ENCODE measurements at places on chromosomes 2 and 18. TPM values are rescaled to one million over a fixed set of nuclear protein-coding genes. Genes with fewer than 3 reads are reported as not detected.

- DNase-seq = no peak
These were observed 63.3 kb downstream of the LPIN1 start for GRCh38 chr2:11809586-11810236.

DNA sequence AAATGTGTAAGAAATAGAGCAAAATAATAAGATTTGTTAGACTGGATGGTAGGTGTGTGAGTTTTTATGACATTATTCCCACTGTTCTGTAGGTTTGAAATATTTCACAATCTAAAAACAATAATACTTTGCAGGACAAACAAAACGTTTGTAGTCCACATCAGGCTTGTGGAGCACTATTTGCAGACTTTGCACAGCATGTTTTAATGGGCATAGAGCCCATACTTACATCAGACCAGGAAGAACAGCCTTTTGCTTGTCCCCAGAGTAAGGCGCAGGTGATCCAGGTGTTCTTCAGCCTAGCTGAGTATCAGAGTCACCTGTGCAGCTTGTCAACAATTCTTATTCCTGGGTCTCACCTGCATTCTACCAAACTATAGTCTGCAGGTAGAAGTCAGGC is 9.1 kb upstream of the STK39 start:
- peak; percentile 75 for DNase-seq

GRCh38 chr2:174697255-174697654 is 67.0 kb downstream of the CHRNA1 start:
- DNase-seq = peak; percentile 39

DNA sequence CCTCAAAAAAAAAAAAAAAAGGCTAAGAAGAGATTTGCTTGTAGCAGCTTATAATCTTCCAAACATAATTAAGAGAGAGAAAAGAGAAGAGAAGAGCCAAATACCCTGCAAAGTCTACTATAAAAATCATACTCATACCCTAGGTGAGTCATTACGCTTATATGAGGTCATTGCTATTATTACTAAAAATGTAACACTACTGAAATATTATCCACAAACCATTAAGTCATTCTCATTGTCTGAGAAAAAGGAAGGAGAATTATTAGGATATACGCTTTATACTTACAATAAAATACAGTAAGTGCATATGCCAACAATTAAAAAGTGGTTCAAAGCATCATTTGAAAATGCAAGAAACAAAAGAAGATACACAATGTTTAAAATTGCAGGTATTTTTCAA is 66.5 kb downstream of the COLEC12 start:
- no peak for DNase-seq

- no peak for DNase-seq
These were observed 29.7 kb downstream of the INO80D start for GRCh38 chr2:206056286-206056685.

DNA sequence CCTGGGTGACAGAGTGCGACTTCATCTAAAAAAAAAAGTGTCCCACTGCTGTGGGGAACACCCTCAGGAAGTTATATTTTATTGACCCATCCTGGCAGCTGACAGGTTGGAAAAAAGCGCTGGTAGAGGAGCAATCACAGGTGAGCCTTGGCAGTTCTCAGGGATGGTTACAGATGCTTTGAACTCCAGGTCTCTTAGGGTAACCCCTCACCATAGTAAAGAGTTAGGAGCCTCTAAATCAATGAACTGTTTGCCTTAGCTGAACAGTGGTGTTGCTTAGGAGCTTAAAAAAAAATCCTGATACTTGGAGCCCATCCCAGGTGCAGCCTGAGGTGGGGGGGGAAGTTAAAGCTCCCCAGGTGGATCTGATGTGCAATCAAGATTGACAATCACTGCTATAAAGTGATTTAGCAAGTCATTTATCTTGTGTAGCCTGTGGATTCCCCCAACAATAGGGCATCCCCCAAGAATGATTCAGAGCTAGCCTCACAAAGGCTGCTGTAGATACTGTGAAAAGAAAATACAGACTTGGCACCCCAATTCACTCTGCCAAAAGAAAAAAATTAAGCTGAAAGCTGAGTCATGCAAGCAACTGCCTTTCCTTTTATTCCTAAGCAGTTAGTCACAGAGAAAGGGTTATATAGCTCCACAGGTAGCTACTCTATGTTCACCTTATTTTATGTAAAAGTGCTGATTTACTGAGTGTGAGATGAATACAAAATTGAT is 14.8 kb downstream of the SLC16A14 start:
- DNase-seq = no peak

- DNase-seq = no peak
These were observed 1085.4 kb upstream of the NRXN1 start for GRCh38 chr2:52117299-52117698.

GRCh38 chr2:233469261-233470010 is 97.1 kb downstream of the USP40 start:
- no peak for DNase-seq

- no peak for DNase-seq
These were observed 30.9 kb downstream of the FAM171B start for GRCh38 chr2:186724736-186725135.

DNA sequence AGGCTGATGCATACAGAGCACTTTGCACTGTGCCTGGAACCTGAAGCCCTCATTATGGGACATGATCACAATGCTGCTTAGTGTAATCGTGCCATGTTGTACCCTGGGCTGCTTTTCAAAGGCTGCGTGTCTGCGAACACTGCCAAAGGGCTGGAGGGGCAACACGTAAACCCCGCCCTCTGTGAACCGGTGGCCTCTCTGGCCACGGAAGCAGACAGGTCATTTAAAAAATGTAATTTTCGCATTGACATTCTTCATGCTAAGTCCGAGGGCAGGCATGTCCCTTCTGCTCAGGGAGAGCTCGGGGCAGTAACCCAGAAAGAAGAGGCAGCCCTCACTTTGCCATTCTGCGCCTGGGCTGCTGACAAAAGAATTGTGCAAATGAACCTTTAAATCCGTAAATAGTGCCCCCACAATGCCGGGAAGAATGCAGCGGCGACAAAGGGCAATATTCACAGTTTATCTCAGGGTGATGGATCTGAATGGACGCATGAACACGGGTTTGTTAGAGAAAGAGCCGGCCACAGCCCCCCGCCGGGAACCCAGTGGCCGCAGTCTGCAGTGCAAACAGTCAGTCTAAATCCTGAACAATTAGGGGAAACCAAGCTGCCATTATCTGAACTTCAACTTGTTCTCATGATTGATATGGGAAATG is 226.1 kb downstream of the MYCN start:
- DNase-seq = no peak

- DNase-seq = no peak
These were observed 28.9 kb downstream of the SPIRE1 start for GRCh38 chr18:12628706-12629702.

DNA sequence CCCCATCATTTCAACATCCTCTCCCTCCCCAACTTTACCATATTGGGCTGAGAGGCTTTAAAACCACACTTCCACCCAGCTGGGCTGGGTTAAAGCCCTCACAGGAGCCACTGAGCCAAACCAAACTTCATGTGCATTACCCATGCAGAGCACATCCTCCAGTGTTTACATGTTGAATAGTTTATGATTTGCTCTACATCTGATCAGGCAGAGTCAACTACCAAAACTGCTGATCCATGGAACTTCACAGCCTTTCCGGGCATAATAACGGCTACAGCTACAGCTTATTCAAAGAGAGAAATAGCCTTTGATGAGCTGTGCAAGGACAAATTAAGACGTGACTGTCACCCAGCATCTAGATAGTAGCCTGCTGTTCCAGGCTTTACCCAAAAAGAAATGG is 39.0 kb downstream of the MAIP1 start:
- no peak for DNase-seq

DNA sequence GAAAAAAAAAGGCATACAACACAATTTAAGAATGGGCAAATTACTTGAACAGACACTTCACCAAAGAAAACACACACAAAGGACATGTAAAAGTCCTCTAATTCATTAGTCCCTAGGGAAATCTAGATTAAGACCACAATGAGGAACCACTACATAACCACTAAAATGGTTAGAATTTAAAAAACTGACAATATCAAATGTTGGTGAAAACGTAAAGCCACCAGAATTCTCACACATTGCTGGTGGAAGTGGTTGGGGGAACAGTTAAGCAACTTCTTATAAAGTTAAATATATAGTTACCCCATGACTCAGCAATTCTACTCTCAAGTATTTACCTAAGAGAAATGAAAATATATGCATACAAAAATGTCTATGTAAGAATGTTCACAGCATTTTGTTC is 11.8 kb downstream of the RTN4 start:
- no peak for DNase-seq

DNA sequence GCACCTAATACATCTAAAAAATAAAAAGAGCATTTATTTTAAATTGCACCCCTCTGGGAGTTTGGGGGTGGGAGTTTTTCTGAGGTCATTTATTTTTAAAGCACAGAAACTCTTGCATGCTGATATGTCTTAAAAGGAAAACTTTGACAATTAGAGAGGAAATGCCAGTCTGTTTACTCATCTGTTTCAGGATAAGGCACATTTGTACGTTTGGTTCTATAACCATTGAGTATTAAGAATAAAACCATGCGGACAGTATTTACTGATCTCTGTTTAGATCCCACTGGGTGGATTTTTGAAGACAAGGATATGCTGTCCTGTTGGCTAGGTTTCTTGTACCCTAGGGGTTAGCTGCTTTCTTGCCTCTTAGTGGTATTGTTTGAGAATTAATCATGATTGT is 122.9 kb downstream of the TANC1 start:
- no peak for DNase-seq

The APCDD1 gene
- total RNA-seq = 8.3 TPM

The PARD6G gene
- 2.5 TPM for total RNA-seq

The FBLN7 gene
- total RNA-seq = 0.70 TPM

The DTYMK gene
- total RNA-seq = 13.4 TPM

Measured in left colon (tissue), 2 donors.